CD4-positive, alpha-beta T cell (primary cell): ENCODE measurements at places on chromosomes 6 and 20.

GRCh38 chr6:19669206-19669605, 168.0 kb upstream of the ID4 start:
- no peak for DNase-seq

GRCh38 chr6:259901-260508, 32.3 kb upstream of the DUSP22 start:
- DNase-seq = no peak

- no peak for DNase-seq
Measured at GRCh38 chr6:5303682-5304081, 42.4 kb downstream of the FARS2 start.

DNA sequence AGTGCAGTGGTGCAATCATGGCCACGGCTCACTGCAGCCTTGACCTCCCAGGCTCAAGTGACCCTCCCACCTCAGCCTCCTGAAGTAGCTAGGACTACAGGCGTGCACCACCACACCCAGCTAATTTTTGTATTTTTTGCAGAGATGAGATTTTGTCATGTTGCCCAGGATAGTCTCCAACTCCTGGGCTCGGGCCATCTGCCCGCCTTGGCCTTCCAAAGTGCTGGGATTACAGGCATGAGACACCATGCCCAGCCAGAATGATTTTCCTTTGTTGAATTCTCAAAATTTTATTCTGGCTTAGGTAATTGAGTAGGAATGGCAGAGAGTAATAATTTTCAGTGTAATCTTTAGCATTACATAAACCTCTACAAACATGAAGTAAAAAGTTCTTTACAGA, 37.1 kb downstream of the SLC16A10 start:
- DNase-seq = no peak

GRCh38 chr20:12847872-12848271, 160.9 kb upstream of the SPTLC3 start:
- DNase-seq = no peak

DNA sequence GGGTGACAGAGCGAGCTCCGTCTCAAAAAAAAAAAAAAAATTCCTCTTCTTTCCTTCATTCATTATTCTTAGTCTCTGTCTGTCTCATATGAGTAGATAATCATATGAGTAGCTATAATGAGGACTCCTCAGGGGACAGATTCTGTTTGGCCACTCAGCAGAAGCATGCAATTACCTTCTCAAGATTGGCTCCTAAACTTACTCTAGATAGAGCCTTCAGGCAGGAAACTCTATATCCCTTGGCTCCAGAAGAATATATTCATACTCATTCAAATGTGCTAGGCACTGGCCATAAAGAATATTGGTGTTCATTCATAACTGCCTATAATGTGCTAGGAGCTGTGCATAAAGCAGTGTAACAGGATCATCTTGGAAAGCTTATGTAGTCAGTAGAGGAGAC, 2.2 kb upstream of the ACAT2 start:
- no peak for DNase-seq

DNA sequence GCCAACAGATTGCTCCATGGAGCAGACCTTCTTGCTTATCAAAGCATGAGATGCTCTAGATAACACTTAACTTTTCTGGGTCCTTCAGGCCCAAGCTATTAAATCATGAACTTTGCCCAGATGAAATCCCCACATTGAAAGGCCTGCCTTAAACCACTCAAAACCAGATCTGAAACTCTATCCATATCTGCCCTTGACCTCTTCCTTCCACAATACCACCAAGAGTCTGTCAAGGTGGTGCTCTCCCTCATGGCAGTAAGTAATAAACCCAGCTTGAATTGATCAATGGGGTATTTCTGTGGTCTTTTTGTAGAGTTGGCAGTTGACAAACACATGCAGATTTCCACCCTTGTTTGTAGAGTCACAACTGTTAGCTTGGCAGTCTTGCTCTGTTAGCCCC, 135.5 kb downstream of the ISM1 start:
- no peak for DNase-seq

DNA sequence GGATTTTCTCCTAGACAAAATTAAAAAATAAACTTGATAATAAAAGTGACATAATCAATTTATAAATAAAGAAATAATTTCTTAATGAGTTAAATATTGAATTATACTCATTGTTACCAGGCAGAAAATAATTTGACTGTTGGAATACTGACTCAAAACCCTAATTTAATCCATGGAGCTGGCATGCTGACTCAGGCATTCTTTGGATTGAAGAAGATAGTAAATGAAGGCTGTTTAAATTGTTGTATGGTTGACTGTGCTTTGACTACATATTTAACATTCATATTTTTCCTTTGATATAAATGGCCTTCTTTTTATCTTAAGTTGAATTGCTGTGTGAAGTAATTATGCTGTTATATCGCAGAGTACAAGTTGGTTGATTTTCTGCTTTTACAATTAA, 11.7 kb downstream of the MANEA start:
- no peak for DNase-seq

GRCh38 chr6:164168595-164168994, 754.1 kb downstream of the QKI start:
- DNase-seq = no peak

- peak; percentile 44 for DNase-seq
Measured at GRCh38 chr20:41029150-41029901, 704 bp downstream of the TOP1 start.

DNA sequence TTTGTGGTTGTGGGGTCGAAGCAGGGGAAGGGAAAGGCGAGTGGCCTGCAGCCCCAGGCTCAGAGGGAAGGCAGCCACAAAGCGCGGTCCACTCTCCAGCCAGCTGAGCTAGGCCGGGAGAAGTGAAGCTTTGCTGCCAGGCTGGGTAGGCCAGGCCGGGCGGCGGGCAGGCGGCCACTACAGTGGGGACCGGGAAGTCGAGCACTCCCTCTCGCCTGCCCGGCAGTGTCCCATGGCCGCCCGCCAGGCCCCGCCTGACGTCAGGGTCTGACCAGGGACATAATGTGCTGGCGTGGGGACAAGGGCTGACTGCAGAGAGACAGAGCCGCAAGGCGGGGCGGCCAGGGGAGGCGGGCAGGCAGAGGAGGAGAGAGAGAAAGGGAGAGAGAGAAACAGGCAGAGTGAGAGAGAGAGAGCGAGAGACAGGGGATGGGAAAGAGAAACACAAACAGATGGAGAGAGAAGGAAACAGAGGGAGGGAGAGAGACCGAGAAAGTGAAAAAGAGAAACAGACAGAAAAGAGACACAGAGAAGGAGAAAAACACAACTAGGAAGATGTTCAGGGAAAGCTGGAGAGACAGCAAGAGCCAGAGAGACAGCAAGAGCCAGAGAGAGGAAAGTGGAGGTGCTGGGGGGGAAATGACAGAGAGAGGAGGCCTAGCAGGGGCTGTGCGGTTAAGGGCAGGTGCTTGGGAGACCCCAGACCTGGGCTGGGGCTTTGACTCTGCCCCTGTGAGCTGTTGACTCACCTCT, 94.5 kb upstream of the PTPN1 start:
- DNase-seq = no peak

DNA sequence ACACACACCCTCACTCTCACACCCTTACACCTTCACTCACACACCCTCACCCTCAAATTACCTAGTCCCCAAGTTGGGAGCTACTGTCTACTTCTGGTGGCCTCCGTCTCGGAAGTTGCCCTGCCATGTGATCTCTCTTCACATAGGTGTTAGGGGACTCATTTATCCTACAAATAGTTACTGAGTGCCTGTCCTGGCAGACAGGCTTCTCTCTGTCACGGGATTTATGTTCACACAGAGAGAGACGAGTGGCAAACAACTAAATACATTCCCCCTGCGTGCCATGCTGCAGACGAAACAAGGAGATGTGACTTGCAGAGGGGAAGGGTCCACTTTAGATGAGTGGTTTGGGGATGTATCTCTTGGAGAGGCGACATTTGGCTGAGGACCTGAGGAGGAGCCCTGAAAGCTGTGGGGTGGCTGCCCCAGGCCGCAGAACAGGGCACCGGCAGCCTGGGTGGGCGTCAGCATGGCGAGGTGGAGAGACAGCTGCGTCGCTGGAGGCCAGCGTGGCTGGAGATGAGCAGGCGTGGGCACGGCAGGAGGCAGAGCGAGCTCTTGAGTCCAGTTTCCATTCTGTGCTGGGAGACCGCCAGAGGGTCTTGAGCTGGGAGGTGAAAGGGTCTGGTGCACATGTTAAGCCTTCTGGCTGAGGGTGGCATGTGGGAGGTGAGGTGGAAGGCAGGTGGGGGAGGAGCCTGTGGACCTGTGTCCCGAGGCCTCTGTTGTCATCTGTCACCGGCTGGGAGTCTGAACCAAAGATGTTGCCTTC, 17.2 kb downstream of the DYNLT1 start:
- no peak for DNase-seq

GRCh38 chr6:71619836-71620235, 266.5 kb upstream of the RIMS1 start:
- DNase-seq = no peak

DNA sequence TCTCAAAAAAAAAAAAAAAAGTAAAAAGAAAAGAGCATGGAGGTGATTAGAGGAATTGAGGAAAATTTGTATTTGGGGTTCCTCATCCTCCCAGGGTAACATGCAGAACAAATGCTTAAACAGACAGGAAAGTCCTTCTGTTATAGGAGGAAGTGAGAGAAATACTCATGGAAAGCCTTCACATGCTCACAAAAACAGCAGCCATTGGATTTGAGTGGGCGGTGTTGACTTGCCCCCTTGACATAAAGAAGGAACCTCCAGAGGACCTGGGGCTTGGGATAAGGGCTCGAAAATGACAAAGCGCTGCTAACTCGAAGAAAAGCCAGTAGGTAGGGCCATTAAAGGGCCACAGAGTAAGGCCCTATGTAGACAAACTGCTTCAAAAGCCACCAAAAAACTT, 17.5 kb upstream of the SAMHD1 start:
- no peak for DNase-seq

- no peak for DNase-seq
Measured at GRCh38 chr6:16596616-16597331, 164.5 kb downstream of the ATXN1 start.

DNA sequence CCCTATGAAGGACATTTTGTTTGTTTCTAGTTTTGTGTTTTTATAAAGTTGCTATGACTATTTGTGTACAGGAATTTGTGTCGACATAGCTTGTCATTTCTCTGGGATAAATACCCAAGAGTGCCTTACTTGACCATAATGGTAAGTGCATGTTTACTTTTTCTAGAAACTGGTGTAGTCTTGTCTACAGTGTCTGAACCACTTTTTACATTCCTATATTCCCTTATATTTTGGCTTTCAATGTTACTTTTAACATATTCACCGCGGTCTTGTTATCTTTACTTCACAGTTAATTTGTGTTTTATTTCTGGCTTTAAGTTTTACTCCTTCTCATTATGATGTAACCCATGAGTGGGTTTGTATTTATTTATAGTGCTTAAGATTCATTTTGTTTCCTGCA, 444.4 kb upstream of the RGS17 start:
- DNase-seq = no peak

GRCh38 chr6:130575557-130575956, 209.7 kb downstream of the TMEM200A start:
- no peak for DNase-seq

GRCh38 chr20:12984069-12984765, 24.6 kb upstream of the SPTLC3 start:
- no peak for DNase-seq

GRCh38 chr6:40535819-40536380, 51.3 kb downstream of the LRFN2 start:
- no peak for DNase-seq

GRCh38 chr6:14547284-14547998, 429.9 kb downstream of the CD83 start:
- DNase-seq = no peak

DNA sequence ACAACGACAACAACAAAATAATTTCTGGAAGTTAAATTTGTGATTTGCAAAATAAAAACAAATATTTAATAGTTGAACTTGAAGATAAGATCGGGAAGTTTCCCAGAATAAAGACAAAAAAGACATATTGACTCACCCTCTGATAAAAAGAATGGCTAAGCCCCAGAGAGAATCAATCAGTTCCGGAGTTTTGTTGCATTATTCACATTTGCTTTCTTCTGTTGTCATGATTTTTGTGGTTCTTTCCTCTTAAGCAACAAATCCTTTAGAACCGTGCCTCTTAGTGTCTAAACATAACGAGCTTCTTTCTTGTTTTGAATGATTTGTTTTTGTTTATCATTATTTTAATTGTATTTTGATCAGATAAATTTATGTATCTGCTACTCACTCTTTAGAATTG, 337.7 kb upstream of the PRND start:
- DNase-seq = no peak

DNA sequence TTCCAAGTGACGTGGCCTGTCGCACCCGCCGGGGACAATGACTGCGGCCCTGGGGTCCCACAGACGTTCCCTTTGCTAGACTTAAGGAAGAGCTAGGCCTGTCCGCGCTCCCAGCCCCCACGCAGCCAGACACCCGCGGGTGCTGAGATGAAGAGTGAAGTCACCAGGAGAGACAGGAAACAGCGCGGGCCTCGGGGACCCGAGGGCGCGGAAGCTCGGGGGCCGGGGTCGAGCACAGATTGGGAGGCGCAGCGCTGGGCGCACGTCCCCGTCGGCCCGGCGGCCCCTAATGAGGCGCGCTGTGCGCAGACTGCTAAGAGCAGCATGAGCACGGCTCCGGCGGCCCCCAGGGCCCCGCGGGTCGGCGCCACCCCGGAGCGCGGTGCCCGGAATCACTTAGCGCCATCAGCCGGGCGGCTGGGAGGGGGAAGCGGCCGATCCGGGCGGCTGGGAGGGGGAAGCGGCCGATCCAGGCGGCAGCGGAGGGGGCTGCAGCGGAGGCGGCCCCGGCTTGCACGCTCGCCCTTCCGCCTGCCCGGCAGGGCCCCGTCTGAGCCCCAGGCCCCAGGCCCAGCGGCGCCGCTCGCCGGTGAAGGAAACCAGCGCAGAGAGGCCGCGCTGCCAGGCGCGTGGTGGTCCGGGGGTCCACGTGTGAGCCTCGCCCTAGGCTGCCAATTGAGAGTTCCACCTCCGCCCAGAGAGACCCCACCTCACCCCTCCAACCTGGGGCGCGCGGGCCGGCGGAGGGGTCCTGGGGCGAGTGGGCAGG, 8.3 kb upstream of the AVP start:
- DNase-seq = peak; percentile 51

DNA sequence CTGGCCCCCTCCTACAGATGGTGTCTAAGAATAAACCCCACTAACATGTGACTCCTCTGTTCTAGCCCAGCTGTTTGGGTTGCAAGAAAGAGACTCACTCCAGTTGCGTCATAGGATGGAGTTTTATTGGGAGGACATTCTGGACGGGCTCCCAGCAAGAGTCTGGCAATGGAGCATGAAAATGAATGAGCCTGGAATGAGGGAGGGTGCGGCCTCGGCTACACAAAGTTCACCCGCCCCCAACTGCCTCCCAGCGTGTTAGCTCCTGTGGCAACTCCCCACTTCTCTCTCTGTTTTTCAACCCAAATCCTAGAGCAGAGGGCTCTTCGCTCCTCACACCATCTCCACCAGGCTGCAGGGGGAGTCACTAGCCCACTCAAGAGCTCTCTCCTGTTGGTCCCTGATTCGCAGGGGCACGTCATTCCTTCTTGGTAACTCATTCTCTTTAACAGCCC, 5.1 kb upstream of the ADAM33 start:
- DNase-seq = no peak
